ENCODE measurements at places on chromosomes 1 and 21.

- no peak for DNase-seq
Measured at GRCh38 chr1:3742439-3743298, 9.6 kb upstream of the CCDC27 start.

DNA sequence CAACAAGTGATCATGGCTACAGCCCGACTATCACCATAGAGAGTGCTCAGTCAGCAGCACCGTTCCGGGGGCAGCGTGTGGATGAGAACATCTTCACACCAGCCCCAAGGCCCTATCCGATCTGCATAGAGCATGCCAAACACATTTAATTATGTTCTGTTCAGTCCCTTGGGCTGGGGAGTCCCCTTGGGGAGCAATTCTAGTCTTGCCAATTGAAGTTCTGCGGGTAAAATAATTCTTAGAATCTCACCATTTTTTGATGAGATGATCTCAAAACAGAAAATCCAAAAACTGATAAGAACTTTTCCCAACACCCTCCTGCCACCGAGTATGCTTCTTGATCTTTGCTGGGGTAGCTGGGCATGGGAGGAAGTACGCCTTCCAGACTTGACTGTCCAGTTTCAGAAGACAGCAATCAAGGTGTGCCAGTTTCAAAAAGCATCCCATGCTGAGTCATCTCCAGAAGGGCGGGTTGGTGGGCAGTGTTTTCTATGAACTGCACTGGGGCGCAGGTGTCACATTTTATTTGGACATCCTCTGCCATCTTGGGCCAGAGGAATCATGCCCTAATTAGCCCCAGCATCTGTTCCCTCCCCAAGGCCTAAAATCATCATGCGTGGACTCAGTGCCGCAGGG, 20.8 kb upstream of the PTPRF start:
- no peak for DNase-seq

- peak; percentile 14 for DNase-seq
Measured at GRCh38 chr21:41396558-41397075, 29.4 kb upstream of the MX1 start.

DNA sequence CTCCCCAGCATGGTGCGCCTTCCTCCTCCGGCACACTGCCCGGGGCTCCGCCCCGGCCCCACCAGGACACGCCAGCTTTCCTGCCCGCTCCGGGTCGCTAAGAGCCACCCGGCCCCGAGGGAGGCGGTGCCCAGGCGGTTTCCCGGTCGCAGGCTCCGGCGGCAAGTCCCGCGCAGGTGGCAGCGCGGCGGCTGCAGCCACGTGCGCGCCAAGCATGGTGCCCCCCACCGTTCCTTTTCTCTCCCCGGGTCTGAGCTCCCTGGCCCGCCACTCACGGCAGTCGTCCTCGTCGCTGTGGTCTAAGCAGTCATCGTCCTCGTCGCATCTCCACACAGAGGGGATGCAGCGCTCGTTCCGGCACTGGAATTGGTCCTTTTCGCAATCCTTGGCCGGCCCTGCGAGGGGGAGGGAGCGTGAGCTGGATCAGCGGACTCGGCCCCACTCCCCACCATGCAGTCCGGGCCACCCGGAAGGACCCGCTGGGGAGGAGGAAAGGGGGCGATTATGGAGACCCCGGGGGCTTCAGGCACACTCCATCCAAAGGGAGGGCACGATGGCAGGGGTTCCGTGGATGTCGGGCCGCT, 1.2 kb downstream of the LRP8 start:
- DNase-seq, result peak; percentile 14

GRCh38 chr1:176187001-176187400, 20.1 kb downstream of the COP1 start:
- DNase-seq, result no peak

DNA sequence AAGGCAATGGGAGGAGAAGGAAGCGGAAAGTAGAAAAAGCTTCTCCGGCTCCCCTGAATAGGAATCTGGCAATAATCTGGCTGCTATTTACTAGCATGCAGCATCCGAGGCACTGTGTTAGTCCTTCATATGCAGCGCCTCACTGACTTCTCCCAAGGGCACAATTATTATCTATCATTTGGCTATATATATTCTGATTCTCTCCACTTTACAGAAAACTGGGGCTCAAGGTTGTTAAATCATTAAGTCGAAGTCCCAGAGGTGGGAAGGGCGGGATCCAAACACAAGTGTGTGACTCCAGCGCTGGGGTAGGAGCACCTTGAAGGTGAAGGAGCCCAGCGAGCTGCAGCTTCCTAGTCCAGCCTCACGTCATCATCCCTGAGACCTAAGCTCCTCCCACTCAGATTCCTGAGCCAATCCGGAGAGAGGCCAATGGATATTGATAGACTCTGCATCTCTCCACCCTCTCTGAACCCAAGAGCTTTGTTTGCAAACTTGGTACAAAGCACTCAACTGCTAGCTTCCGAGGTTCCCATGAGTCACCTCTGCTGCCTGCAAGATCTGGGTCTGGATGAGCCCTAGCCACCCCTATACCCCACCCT, 16.6 kb upstream of the EYA3 start:
- DNase-seq, result no peak

DNA sequence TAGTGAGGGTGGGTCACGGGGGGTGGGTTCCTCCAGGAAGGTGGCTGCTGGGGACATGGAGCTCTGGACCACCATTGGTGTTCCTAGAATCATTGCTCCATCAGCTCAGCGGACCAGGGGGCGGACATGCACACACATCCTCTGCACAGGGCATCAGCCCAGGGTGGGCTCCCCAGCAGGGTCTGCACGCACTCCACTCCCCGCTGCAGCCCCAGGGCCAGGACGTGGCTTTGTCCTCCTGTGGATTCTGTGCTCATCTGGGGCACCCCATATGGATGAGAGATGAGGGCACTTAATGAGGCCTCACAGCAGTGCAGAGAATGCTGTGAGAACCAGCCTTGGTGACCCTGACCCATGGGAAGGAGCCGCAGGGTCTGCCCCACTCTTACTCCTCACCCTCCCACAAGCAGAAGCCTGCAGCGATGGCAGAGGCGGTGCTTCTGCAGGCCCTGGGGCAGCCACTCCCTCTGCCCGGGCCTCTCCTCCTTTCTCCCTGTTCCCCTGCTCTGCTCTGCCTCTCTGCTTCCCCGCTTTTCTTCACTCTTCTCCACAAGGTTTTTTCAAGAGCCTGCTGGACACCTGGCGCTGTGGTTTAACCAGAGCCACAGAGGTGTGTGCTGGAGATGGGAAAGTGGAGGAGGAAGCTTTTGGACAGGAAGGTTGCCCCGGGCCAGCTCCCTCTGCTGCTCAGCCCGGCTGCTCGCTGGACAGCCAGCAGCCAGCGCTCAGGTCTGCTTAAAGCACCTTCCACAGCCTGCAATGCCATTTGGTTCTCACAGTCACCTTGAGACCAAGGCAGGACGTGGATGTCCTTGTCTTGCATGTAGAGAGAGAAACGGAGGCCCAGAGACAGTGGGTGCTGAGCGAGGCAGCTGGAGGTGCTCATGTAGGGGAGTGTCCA, 26.3 kb upstream of the PCBP3 start:
- DNase-seq, result no peak

- no peak for DNase-seq
Measured at GRCh38 chr1:121516234-121516967, 331.6 kb downstream of the SRGAP2C start.

DNA sequence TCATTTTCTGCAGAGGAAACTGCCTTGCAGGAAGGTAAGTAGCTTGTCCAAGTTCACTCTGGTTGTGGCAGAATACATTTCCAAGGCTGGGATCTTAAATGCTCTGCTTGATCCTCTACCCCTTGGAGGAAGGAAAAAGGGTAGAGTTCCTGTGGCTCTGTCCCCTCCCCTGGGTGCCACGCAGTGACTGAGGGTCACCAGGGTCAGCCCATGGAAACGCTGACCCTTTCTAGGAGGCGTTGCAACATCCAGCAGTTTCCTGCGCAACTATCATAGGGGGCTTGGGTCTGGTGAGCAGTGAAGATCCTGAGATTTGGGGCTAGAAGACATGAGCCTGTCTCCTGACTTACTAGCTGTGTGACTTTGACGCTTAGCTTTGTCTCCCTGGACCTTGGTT, 29.4 kb upstream of the EPS8L3 start:
- no peak for DNase-seq

DNA sequence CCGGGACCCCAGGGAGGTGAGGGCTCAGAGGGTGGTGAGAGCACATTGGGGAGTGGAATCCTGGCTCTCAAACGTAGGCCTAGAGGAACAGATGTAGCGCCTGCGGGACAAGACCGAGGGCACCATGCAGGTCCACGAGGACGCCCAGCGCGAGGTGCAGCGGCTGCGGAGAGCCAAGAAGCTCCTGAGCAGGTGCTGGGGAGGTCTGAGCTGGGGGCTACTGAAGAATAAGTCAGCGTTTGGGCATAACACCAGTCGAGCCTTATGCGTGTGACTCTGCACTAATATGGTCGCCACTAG, 2.6 kb upstream of the NBPF3 start:
- no peak for DNase-seq

DNA sequence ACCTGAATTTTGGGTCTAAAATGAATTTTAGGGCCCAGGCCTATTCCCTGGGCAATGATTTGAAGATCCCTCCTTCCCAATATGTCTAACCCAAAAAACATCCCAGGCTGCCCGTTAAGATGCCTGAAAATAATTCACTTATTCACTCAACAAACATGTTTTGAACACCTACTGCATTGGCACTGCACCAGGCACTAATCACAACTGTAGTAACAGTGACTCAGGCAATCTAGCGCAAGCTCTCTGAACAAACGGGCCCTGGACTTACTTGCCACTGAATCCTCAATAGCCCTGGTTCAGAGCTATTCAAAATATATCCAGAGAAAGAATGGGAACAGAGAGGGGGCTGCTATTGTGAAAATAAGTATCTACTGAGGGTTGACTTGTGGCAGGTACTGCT, 4.2 kb downstream of the CD244 start:
- DNase-seq, result no peak

GRCh38 chr1:178407215-178407614, 89.5 kb downstream of the CLEC20A start:
- DNase-seq, result no peak

DNA sequence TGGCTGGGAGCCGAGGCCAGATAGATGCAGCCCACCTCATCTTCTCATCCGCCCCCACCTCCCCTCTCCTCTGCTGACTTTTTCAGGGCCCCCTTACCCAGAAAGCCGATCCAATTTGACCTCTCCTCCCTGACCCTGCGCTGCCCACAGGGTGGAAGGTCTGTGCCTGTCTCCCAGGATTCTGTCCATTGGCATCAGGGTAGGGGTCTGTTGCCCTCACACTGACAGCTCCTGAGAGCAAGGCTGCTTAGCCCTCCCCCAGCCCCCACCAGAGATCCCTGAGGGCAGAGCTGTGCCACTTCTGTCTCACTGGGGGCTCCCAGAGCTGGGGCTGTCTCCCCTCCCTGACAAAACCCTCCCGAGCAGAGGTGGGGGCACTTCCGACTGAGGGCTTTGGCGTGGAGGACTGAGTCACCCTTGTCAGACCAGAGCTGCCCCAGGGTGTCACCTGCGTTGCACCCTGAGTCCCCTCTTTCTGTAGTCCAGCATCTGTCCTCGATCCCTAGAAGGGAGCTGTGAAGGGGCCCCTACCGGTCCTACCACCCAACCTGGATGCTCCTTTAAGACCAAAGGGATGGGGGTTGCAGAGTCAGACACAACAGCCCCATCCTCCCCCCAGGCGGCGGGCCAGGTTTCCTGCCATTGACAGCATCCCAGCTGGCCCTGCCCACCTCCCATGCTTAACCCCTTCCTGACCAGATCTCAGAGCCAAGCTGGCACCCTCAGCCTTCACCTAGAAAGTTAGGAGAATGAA, 2.4 kb upstream of the FAM110D start:
- DNase-seq, result no peak

DNA sequence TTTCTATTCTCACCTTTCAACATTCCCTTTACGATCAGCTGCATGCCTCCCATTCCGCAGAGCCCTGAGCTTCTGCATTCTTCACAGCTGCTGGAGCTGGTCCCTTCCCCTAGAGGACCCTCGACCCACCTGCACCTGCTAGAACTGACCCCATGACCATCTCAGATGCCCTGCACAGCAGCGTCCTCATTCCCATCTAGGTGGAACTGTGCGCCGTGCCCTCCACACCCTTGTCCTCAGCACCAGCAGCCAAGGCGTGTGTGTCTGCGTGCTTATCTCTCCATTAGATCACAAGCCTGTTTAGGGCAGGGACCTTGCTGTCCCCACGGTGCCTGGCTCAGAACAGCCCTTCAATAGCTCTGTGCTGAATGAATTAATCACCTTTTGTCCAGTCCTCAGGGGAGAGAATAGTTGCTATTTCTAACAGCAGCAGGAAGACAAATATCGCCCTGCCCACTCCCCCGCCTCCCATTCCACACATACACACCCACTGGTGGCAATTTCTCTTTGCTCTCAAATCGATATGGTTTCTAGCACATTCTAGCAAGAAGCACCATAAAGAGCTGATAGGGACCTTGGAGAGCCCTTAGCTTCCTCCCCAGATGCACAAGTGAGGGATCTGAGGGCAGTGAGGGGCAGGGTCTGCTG, 61.7 kb downstream of the KCNN3 start:
- no peak for DNase-seq

DNA sequence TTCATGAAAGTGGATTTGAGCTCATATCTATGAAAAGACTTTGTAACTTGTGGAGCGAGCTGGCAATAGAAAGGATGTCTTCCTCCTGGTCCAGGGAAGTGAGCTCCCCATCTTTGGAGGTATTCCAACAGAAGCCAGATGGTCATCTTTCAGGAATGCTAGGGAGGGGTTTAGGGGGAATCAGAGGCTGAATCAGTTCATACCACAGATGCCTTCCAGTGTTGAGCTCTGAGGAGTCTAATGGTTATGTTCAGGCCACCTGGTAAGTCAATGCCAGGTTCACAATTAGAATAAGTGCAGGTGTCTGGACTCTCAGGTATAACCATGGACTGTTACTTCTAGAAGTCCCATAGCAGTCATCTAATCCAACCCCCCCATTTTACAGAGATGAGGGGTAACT, 119.1 kb downstream of the ACTL8 start:
- DNase-seq, result no peak

GRCh38 chr1:44114098-44114497, 4.5 kb upstream of the KLF17 start:
- DNase-seq, result no peak

- DNase-seq, result no peak
Measured at GRCh38 chr1:234260578-234260977, 112.7 kb upstream of the COA6 start.

- DNase-seq, result no peak
Measured at GRCh38 chr1:197465528-197466327, 197.7 kb downstream of the CRB1 start.

DNA sequence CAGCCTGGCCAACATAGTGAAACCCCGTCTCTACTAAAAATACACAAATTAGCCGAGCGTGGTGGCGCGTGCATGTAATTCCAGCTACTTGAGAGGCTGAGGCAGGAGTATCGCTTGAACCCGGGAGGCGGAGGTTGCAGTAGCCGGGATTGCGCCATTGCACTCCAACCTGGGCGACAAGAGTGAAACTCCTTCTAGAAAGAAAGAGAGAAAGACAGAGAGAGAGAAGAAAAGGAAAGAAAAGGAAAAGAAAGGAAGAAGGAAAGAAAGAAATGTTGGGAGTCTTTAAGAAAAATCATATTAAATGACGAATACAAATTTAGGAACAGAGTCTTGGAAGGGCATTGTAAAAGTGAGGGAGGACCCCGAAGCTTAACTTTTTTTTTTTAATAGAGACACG, 1.8 kb upstream of the HNRNPR start:
- DNase-seq, result no peak

All from LNCaP clone FGC (cell line).